ENCODE measurements at places on chromosomes 2 and 18.
A peak's percentile ranks its signal among the peaks of the same experiment; 100 is the strongest.

DNA sequence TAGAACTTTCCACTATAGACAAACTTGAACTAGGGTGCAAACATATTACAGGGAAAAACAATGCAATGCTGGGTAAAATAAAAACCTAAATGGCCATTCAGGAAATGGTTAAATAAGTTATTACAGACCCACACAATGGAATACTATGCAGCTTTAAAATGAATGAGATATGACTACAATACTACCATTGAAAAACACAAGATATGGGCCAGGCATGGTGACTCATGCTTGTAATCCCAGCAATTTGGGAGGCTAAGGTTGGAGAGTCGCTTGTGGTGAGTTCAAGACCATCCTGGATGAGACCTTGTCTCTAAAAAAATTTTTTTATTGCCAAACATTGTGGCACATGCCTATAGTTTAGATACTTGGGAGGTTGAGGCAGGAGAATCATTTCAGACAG is 6.8 kb downstream of the PECR start:
- DNase-seq: no peak

- peak; percentile 46 for DNase-seq
These were observed at the start of gene GAD1 for GRCh38 chr2:170816504-170817092. TSS of gene GAD1 (plus strand) at chr2:170816887. CDS start at chr2:170818592, 1,705 bp downstream.

- no peak for DNase-seq
These were observed 400.5 kb upstream of the TCF4 start for GRCh38 chr18:55988537-55988936.

DNA sequence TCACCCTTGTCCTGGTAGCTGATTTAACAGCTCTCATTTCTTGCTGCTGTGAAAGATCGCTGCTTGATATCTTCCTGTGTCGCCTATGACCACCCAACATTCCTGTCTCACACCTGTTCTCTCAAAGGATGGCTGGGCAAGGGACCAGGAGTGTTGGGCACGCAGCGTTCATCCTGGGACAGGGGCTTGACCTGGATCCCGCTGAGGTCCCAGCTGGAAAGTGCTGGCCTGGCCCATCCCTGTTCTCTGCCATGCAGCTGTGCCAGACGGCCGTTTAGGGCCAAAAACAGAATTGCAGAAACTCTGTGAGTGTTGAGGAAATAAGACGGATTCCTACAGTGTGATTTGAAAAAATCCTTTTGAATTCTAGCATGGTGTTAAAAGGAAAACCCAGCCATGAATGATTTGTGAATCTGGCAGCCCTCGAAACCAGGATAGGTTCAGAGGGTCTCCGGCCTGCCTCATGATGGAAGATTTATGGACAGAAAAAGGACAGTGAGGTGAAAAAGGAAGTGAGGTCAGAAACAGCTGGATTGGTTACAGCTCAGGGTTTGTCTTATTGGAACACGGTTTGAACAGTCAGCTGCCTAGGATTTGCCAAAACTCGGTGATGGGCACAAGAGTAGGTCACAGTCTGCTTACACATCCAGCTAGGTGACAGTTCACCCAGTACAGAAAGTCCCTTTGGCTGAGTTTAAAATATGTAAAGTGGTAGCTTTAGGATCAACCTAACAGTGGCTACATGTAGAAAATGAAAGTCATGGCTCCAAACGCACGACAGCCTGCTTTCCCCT is 164.8 kb downstream of the DCDC2C start:
- no peak for DNase-seq

GRCh38 chr2:108823286-108823685 is 36.7 kb downstream of the CCDC138 start:
- no peak for DNase-seq

Data from stimulated activated CD4-positive, alpha-beta T cell treated with anti-CD3 and anti-CD28 coated beads, Interleukin-1b, Interleukin-23, amount 100 ng/mL, for 1 hour (primary cell).